Cortex of kidney (tissue), 1 donor: ENCODE measurements at places on chromosomes 13 and 19.

GRCh38 chr13:111380431-111380830 lies 60.0 kb downstream of the TEX29 start:
- no peak for DNase-seq

- no peak for DNase-seq
Observed at GRCh38 chr13:40271931-40272775, 394.3 kb downstream of the FOXO1 start.

- no peak for DNase-seq
Observed at GRCh38 chr13:110629735-110630134, 14.4 kb downstream of the NAXD start.

- DNase-seq, result no peak
Observed at GRCh38 chr13:104024416-104025170, 958.4 kb upstream of the SLC10A2 start.

- no peak for DNase-seq
Observed at GRCh38 chr19:19115954-19116353, 22.3 kb downstream of the TMEM161A start.

DNA sequence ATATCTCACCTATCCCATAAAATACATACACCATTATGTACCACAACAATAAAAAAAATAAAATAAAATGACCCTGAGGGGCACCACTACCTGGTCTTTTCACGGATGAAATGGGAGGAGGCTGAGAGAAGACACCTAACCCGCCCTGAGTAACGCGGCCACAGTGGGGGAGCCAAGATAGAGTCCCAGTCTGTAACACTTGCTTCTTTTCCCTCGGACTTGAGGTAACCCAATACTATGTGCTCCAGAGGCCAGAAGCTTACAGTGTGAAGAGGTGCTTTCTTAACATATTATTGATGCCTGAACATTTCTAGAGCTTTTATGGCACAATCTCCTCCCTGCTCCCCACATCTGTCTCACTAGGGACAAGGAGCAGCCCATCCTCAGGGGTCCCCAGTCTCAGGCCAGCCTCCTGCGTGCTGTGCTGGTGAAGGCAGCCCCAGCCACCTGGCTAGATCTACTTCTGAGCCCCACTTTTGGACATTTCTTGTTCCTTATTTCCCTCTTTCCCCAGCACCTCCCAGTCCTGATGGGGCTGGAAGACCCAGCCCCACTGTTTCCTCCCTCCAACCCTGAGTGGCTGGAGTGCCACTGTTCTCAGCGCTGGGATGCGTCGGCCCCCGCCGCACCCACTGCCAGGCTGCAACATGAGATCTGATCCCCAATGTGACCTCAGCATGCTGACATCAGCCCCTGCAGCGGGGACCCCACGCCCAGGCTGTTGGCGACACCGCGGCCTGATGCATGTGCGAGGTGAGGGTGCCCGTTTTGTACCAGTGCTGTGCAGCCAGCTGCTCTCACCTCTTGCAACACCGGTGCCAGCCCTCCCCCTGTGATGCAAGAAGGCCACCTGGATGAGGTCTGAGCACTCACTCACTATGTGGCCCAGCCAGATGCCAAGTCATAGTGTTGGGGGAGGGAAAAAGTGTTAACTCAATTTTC lies 143.3 kb downstream of the DCLK1 start:
- DNase-seq, result no peak

GRCh38 chr13:113744197-113745000 lies 14.6 kb upstream of the TMEM255B start:
- no peak for DNase-seq
